ENCODE measurements at places on chromosomes 1 and 21.

DNA sequence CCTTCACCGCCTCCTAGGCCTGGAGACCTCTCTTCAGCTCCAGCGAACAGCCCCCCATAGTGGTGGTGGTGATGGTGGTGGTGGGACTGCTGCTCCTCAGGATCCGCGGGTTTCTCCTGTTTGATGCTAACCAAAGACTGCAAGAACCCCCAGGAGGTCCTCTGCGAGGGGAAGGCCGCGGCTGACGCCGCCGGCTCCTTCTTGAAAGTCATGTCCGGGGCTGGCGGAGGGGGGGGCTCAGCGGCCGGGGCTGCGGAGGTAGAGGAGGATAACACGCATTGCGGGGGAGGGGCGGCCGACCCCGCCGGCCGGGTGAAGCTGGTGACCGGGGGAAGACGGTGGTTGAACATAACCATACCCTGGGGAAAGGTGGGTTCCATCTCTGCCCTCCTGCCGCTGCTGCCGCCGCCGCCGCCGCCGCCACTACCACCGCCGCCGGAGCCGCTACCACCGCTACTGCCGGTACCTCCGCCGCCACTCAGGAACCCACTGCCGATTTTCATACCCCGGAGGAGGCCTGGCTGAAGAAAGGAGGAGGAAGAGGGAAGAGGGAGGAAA, 554 bp downstream of the ZNF281 start:
- peak; percentile 19 for DNase-seq

DNA sequence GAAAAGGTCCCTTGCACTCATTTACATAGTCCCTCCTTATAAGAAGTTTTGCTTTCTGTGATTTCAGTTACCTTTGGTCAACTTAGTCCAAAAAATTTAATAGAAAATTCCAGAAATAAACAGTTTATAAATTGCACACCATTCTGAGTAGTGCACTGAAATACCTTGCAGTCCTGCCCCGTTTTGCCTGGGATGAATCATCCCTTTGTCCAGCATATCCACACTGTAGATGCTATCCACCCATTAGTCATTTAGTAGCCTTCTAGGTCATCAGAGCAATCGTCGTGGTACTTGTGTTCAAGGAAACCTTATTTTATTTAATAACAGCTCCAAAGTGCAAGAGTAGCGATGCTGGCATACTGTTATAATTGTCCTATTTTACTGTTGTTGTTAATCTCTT, 38.0 kb downstream of the SPRTN start:
- peak; percentile 66 for DNase-seq

DNA sequence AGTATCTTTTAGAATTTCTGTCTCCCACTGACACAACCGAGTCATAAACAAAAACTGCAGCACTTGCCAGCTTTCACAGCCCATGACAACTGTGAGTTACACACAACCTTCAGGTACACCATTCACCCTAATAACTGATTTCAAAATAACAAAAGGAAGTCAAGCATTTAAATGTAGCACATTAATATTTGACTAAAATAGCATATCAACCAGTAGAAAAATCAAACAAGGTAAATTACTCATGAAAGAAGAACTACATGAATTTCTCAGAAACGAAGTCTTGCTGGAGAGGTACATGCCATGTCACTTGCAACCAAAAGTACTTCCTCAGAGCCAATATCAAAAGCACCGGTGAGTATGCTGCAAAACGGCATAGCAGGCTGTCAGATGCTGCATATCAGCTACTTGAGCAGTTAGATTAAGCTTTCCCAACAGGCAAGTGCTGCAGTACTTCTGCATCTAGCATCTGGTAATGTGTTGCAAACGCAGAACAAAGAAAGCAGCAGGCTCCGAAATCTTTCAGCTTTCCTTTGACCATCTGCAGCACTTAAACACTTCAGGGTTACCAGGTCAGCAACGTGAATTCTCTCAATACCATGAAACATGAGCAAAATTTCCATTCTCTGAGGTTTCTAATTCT, 223.2 kb downstream of the SMYD3 start:
- DNase-seq, result no peak

DNA sequence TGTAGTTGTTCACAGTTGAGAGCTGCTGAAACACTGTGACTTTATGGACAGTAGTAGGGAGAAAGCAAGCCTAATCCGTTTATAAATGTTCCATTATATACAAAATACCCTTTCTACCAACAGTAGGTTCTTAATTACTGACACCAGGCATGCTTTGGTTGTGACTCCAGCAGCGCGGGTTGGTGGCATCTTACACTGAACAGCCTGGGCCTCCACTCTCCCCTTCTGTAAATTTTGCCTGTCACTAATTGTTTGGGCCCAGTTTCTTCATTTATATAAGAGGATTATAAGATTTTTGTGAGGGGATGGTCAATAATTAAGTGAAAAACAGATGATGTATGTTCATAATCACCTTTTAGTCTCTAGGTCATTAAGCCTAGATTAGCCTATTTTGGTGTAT, 58.2 kb downstream of the ITSN1 start:
- DNase-seq, result no peak

GRCh38 chr1:89363196-89363595, 663 bp upstream of the GBP6 start:
- DNase-seq, result peak; percentile 71

DNA sequence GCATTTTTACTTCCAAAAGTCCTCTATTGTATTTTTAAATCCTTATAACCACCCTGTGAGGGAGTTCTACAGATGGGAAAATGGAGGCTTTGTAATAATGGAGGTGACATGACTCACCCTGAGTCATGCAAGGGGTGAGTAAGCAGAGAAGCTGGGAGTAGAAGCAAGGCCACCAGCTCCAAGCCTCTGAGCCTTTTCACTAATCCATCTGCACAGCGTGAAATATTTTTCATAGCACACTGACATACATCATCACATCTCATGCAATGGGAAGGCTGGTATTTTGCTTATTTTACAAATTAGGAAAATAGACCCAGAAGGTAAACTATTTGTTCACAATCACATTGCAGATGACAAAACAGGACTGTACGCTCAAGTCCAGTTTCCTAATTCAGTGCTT, 96.9 kb downstream of the KCNH1 start:
- DNase-seq, result peak; percentile 99

DNA sequence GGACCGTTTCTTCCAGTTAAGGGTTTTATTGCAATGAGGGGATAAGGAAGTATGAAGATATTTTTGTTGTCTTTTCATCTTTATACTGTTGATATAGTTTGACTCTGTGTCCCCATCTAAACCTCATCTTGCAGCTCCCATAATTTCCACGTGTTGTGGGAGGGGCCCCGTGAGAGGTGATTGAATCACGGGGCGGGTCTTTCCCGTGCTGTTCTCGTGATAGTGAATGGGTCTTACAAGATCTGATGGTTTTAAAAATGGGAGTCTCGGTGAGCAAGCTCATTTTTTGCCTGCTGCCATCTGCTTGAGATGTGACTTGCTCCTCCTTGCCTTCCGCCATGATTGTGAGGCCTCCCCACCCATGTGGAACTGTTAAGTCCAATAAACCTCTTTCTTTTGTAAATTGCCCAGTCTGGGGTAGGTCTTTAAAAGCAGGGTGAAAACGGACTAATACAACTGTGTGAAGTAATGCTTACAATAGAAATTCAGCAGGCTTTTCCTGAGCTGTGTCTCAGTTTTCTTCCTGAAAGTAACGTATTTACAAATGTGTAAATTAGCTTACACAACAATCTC, 377.3 kb downstream of the SIPA1L2 start:
- DNase-seq, result no peak

DNA sequence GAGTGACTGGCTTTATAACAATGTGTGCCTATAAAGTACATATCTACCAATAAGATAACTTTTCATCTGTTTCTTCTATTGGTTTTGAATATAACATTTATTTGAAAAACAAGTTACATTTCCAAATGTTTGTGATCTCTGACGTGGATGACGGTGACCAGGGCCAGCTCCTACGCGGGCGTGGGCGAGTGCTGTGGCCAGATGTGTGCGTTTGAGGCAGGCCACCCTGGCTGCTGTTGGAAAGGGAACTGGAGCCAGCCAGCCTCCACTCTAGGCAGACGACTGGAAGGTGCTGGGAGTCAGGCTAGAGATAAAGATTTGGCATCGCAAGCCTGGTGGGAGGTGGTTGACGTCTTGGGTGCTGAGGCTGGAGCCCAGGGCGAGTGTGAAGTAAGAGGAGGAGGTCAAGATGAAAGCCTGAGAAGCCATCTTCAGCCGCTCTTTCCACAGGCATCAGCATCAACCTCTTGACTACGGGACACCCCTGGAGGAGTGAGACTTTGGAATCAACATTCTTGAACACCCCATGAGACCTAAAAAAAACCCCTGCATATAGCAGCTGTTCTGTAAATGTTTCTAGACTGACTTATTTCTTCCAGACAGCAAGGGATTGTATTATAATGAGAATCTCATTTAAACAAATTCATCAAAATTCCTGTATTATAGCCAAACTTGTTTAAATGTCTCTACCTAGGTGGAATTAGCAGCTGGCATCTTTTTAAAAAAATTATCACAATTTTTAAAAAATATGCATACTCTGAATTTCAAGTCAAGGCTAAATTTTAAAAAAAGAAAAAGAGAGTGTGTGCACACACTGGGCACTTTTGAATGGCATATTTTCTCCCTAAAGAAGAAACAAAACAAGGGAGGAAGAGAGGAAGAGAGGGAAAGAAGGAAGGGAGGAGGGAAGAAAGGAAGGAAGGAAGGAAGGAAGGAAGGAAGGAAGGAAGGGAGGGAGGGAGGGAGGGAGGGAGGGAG, 112.5 kb upstream of the SLC44A3 start:
- no peak for DNase-seq

DNA sequence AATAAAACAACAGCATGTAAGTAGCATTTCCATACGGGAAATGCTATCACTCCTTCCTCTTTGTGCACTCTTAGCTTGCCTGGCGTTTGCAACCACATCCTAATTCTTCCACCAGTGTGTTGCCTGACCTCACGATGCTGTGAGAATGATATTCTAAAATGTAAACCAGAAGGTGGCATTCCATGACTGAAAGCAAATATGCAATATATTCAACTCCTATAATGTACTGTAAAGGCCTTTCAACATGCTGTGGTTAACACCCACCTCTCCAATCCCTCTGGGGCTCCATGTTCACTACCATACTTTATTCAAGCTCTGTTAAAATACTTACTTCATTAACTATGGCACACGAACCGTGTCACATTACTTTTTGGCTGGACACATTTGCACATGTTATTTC, 420.6 kb upstream of the DEPDC1 start:
- DNase-seq, result no peak

DNA sequence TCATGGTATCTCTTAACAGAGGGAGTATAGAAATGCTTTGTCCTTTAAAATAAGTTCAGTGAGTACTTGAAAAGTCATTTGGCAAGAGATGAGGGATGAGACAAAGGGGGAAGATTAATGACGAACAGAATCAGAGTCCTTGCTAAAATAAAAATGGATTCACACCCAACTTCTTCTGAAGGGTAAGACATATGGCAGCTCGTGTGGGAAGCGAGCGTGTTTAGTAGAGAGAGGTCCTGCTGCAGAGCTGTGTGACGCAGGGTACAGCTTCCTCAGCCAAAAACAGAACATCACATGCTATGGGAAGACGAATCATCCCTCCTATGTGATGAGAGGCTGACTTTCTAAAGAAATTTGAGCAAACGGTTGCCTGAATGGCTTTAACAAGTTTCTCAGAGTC, 158.5 kb upstream of the LMO4 start:
- no peak for DNase-seq

DNA sequence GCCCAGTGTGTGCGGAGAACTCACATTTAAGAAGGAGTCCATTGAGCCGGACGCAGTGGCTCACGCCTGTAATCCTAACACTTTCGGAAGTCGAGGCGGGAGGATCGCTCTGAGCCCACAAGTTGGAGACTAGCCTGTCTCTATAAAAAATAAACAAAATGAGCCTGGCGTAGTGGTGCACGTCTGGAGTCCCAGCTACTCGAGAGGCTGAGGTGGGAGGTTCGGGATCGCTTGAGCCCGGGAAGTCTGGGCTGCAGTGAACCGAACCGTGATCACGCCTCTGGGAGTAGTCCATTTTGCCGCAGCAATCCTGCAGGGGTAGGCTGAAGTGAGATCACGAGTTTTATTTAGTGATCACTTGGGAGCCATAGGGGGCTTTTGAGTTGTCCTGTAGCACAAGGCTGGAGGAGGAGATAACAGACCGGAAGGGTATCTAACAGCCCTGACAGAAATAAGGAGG, 497 bp upstream of the FUCA1 start:
- no peak for DNase-seq

DNA sequence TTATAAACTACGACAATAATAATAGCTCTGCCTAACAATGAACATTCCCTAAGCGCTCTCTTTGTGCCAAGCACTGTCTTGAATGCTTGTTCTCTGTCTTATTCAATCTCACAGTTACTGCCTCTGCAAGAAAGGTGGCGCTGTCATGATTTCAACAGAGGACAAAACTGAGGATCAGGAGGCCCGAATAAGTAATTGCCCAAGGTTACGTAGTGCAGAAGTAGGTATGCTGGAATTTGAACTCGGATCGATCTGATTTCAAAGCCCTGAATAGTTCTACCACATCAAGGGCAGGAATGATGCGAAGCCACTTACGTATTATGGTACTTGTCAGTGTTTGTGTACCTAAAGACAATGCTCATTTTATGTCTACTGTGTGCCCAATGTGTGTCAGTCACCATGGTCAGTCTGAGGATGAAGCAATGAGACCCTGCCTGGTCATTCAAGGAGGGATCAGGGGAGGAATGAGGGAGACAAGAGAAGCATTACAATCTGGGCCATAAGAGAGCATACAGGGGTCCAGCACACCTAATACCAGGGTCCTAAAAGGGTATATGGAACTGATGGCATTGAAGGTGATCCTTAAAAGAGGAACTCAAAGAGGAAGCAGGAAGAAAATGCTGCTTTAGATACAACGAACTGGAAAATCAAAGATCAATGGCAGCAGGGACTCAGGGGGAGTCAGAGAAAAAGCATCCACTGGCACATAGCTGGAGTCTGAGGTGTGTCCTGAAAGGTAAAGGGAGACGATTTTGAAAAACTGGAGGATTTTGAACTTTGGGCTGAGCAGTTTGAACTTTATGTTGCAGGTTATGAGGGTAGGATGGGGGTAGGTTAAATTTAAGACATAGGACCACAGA, 389.2 kb downstream of the PLPP3 start:
- DNase-seq, result no peak

- peak; percentile 9 for DNase-seq
Measured at GRCh38 chr1:245086389-245086969, 68.3 kb upstream of the KIF26B start.

DNA sequence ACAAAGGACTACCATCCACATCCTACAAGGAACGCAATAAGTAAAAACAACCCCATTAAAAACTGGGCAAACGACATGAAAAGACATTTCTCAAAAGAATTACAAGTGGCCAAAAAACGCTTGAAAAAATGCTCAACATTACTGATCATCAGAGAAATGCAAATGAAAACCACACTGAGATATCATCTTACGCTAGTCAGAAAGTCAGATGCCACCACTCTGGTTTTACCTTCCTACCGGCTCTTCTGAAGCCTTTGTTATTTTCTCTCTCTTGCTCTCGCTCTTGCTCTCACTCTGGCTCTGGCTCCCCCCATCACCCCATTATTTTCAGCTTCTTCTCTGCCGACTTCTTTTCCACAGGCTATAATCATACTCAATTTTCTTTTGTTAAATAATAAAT, 38.8 kb downstream of the VPS45 start:
- peak; percentile 31 for DNase-seq

DNA sequence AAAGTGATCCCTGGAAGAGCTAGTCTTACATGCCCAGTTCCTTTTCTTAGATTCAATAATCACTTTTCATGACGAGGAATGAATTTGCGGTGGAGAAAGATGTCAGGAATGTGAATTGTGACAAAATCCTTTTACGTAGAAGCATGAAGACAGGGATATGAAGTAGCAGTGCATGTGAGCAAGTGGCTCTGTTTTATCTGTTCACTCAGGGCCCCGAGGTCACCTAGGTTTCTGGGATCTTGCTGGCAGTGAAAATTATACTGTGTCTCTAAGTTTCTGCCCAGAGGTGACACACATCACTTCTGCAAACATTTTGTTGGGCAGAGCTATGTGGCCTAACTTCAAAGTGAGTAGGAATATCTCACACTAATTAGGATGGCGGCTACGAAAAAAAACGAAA, 79.3 kb downstream of the USP25 start:
- no peak for DNase-seq

All from M059J (cell line).